ENCODE measurements at places on chromosomes 1 and 21. TPM values are rescaled to one million over a fixed set of nuclear protein-coding genes. Genes with fewer than 3 reads are reported as not detected.
A peak's percentile ranks its signal among the peaks of the same experiment; 100 is the strongest.

FLVCR1 gene
- 8.1 TPM for total RNA-seq

GRCh38 chr21:46089285-46089684 lies 8.6 kb upstream of the COL6A2 start:
- DNase-seq, result no peak

OVAAL gene
- 0.05 TPM for total RNA-seq

GRCh38 chr1:202164271-202165037 lies 4.1 kb upstream of the PTPN7 start:
- DNase-seq, result no peak

FAM177B gene
- total RNA-seq, result not detected

NPHS2 gene
- not detected for total RNA-seq

SLC45A1 gene
- not detected for total RNA-seq

- no peak for DNase-seq
These were observed 49.8 kb downstream of the NFIA start for GRCh38 chr1:61132176-61132638.

- DNase-seq, result no peak
These were observed 6.6 kb downstream of the SLX9 start for GRCh38 chr21:44946254-44947041.

GRCh38 chr1:90220941-90221693 lies 226.2 kb downstream of the ZNF326 start:
- DNase-seq, result no peak

GRCh38 chr1:89503690-89504089 lies 20.9 kb upstream of the LRRC8B start:
- DNase-seq, result no peak

DNA sequence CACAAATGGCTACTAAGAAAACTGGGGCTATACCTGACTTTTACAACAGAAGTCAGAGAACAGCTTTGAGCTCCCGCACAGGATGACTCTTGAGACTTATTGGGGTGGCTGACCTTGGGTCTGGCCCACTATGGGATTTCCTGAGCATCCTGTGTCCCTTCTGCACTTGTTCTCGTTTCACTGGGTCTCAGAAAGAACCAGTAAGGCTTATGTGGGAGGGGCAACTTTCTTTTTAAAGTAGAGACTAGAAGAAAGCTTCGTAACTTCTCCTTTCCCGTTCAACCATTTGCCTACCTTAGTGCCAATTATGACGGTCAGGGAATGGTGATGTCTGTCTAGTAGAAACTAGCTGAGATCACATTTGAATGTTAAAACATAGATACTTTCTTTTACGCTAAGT lies 59.5 kb upstream of the C1orf105 start:
- DNase-seq, result no peak

DNA sequence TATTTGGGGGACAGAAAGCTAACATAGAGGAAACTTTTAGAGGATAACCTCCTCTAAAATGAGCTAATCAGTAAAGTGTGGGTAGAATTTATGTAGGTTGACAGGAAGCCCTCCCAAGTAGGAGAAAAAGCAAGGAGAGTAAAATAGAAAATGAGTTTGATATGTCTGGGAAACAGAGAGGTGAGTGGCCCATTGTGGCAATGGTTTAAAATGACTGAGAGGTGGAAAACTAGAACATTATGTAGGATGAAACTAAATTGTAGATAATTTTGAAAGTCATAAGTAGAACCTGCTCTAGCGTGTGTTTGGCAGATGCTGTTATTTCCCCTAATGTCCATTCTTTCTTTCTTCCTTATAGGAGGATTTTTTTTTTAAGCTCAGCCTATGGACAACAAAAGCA lies 8.5 kb upstream of the LPGAT1 start:
- no peak for DNase-seq

DNA sequence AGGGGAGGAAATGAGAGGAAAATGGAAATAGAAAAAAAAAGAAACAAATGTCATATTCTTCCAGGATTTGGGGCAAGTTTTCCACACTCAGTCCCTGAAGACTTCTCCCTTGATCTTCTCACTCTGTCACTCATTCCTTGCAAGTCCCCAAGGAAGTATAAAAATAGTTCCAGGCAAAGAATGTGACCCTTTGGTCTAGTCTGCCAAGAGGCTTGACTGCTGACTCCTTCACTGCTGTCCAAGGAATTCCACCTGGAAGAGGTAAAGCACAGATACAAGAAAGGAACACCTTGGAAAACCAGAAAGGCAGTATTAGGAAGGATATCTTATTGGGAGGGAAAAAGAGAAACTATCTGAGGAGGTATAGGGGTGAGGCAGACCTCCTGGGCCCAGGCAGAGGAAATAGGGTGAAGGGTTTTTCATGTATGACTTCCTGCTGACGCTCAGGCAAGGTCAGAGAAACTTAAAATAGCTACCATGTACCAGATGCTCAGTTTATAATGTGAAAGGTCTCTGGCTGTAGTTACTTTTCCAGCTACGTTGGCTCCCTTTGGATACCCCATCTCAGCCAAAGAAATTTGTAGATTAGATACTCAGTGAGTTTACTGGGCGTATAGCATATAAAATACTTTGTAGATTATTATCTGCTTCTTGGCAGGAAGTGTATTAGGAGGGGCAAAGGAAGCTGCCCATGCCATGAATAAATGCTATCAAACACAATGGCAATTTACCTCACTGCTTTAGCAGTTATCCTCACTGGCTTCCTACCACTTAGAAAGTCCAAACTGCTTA lies 2.0 kb upstream of the GJA5 start:
- peak; percentile 32 for DNase-seq

NMNAT2 gene
- 8.2 TPM for total RNA-seq

DNA sequence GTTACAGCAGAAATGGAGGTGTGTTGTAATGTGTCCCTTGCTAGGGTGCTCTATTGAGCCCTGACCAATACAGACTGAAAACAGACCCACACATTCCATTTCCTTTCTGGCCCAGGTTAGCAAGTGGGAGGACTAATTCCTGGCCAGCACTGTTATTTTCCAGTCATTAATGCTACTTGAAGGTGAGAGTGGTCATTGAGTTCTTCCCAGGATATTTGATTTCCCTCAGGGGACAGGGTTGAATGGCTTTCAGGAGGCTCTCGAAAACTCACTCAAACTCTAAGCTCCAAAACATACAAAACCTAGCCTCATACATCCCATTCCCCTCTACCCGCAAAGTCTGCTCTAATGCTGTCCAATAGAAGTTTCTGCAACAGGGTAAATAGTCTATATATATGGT lies 6.2 kb downstream of the LRRC52 start:
- DNase-seq, result no peak

- DNase-seq, result no peak
These were observed 2.0 kb downstream of the PDPN start for GRCh38 chr1:13585612-13585991.

GJA5 gene
- total RNA-seq, result 2.6 TPM

GRCh38 chr21:36202726-36203602 lies 46.3 kb downstream of the DOP1B start:
- peak; percentile 49 for DNase-seq

DNA sequence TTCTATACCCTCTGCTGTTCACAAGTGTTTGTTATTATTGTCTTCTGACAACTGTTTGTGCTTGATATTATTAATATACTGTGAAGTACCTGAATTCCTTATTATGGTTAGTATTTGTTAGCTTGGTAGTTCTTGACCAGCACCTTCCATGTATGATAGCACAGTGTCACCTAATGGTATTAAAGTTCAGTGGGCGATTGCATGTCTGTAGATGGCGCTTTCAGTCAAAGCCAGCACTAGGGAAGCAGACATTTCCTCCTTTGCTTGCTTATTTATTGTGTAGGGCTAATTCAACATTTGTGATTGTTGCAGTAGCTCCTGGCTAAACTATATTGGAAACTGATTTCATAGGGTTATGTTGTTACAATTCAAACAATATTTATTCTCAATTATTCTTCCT lies 218.0 kb downstream of the ZP4 start:
- peak; percentile 14 for DNase-seq

DNA sequence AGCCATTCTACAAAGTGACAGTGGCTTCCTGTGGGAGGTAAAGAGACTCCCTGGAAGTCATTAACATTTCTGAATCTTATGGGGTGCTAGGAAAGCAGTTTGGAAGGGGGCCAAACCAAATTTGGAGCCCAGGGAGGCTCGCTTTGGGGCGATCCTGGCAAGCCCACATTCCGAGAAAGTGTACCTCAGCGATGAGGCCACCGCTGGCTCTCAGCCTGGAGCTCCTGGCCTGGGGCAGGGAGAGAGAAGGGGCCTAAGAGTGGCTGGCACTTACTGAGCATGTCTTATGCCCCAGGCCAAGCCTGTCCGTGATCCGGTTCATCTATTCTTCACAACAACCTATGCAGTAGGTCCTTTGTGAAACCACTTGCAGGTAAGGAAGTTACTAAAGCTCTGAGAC lies 98.8 kb downstream of the CCDC185 start:
- DNase-seq, result peak; percentile 88

DNA sequence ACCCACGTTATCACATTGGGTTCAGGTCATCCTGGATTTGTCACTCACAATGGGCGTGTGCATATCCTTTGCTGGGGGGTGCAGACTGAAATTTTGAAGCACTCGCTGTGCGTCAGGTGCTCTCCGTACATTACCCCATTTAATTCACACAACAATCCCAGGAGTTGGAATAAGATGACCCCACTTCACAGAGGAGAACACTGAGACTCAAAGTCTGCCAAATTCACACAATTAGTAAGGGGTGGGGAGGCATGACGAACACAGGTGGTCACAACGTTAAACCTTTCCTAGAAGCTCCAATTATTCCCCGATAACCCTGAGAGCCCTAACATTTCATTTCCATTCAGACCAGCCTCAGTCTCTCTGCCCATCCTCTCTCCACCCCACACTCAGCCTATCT lies 3.8 kb upstream of the S100A2 start:
- DNase-seq, result no peak

DNA sequence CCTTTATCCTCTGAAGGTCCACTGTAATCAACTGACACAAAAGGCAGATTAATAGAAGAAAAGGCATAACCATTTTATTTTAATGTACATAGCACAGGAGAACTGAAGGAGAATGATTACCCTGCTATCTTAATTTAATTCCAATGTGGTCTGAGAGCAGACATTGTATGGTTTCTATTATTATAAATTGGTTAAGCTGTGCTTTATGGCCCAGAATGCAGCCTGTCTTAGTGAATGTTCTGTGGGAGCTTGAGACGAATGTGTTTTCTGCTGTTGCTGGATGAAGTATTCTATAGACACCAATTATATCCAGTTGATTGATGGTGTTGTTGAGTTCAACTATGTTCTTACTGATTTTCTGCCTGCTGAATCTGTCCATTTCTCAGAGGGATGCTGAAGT lies 25.0 kb upstream of the SLC2A1 start:
- DNase-seq, result no peak

DNA sequence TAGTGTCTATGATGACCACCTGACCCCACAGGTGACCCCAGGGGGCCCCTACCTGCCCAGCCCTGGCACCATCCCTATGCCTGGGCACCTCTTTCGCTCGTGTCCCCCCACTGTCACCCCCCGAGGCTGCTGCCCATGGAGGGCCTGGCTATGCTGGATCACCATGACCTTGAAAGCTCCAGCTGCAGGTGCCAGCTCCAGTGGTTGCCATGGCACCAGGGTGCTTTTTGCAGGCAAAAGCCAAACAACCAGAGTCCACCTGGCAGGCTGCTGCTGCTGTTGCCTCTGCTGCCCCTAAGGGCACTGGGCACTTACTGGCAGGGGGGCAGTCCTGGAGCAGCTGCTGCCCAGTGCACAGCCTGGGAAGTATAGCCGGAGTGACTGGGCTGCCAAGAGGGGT lies 21.7 kb downstream of the ETNK2 start:
- peak; percentile 90 for DNase-seq

GRCh38 chr1:155334962-155335361 lies 14.3 kb downstream of the RUSC1 start:
- DNase-seq, result peak; percentile 28

GRCh38 chr1:95013950-95014574 lies 58.7 kb downstream of the ALG14 start:
- no peak for DNase-seq

PODN gene
- total RNA-seq, result not detected

DNA sequence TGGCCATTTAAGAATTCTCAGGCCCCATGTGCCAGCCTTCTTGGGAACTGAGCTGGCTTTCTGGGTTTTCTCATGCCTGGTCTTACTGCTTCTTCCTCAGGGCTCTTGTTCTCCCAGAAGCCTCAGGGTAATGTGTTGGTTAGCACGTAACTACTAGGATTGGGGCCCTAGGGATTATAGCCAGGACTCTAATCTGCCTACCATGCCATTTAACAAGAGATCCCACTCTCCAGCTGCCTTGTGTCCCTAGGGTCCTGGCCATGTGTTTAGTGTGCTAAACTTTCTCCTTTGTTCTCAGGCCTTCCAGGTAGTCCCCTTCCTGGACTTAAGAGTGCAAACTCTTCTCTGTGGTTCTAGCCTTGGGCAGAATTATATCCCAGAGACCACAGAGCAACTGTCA lies 2.2 kb upstream of the SH3BGRL3 start:
- no peak for DNase-seq

DNA sequence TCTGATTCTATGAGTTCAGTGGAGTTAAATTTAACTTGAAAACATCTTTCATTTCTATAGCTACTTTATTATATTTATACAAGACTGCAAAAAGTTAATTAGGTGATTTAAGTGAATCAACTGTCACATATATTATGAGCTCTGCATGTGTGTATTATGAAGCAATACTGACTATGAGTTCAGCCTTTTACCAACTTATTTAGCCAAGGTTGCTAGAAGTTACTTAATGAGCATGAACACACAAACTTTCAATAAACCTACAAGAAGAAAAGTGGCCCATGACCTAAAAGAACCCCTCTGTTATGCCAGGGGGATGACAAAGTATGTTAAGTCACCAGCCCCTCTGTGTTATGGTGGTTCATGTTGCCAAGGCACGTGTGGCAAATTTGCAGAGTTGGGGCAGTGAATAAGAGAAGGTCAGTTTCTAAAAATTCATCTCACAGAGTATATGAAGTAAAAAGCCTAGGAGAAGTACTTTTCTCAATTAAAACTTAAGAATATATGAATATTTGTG lies 86.7 kb upstream of the LYPLAL1 start:
- DNase-seq, result no peak

CYP4A11 gene
- not detected for total RNA-seq

ADCY10 gene
- total RNA-seq, result 0.15 TPM

PDXK gene
- total RNA-seq, result 138 TPM

PTTG1IP gene
- 470 TPM for total RNA-seq

GRCh38 chr1:85683292-85684025 lies 24.8 kb downstream of the ZNHIT6 start:
- DNase-seq, result no peak

DIRAS3 gene
- total RNA-seq, result 1.6 TPM

GRCh38 chr1:44500181-44501046 lies 95.4 kb downstream of the RNF220 start:
- peak; percentile 28 for DNase-seq

GRCh38 chr1:231460614-231461013 lies 38.5 kb upstream of the EGLN1 start:
- DNase-seq, result peak; percentile 80

DNA sequence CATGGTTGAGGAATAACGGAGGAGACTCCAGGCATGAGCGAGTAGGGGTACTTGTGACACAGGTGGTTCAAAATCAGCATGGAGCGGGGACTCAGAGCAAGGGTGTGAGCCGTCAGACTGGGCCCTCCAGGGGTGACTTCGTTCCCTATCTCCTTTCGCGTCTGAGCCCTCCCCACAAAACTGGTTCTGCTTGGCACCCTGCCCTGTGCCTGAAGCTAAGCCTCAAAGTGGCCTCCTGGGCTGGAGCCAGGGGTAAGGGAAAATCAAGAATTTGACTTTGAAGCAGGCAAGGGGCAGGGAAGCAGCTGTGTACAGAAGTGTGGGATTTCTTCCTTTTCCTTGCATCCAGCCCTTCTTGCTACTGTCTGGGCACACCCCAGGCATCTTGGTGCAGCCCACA lies 331.5 kb upstream of the AJAP1 start:
- DNase-seq, result no peak

Data from M059J (cell line).